IMR-90 (cell line): ENCODE measurements at places on chromosomes 12 and 14.

DNA sequence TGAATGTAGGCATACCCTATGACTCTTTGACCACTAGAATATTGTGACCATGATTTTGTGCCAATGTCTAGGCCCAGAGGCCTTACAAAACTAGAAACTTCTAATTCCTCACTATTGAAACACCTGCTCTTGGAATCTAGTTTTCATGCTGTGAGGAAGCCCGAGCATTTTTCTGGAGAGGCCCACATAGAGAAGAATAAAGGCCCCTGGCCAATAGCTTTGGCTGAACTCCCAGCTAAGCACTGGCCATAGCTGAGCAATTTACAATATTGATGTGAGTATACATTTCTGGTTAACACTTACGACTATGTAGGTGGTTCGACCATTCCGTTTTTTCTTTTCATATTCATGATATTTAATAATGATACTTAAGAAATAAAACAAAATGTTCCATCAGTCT lies 190.3 kb downstream of the KCNH5 start:
- no peak for DNase-seq

GRCh38 chr12:7460375-7461259 lies 16.7 kb upstream of the CD163L1 start:
- DNase-seq = peak; percentile 51

DNA sequence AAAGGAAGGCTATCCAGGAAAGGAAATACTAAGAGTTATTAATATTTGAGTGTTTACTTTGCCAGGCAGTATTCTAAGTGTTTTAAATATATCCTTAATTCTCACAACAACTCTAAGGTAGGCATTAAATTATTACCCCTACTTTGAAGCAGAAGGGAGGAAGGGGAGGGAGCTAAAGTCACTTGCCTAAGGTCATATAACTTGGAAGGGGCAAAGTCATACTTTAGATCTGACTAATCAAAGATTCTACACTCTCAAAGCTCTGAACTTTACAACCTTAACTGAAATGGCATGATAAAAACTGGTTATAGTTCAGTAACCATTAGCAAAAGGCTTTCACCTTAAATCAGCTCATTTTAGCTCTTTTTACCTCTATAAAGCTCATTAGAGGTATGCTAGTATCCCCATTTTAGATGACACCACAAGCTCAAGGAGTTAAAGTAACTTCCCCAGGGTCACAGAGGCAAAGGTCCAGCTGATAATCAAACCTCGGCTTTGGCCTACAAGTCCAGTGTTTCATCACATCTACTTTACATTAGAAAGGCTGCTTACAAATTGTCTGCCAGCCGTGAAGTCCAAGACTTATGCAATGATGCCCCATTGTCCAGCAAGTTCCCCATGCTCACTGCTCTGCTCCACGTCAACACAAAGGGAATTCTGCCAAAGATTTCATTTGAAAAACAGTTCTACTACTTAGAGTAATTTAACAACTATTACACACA lies 223.9 kb downstream of the MED13L start:
- peak; percentile 81 for DNase-seq

DNA sequence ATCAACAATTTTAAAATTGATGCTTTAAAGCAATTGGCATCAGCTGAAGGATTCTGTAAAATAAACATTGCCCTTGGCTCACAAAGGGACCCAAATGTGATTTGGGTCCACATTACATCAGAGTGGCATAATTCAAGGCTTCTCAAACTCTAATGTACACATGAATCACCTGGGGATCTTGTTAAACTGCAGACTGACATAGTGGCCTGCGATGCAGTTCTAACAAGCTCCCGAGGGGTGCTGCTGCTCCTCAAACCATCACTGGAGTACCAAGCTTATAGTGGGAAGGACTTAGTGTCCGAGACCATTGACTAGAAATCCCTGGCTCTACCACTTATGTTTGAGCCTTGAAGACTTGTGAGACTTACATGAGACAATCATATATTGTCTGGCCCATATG lies 31.8 kb upstream of the DNM1L start:
- no peak for DNase-seq

GRCh38 chr14:72810201-72810600 lies 83.7 kb downstream of the DPF3 start:
- DNase-seq = no peak

DNA sequence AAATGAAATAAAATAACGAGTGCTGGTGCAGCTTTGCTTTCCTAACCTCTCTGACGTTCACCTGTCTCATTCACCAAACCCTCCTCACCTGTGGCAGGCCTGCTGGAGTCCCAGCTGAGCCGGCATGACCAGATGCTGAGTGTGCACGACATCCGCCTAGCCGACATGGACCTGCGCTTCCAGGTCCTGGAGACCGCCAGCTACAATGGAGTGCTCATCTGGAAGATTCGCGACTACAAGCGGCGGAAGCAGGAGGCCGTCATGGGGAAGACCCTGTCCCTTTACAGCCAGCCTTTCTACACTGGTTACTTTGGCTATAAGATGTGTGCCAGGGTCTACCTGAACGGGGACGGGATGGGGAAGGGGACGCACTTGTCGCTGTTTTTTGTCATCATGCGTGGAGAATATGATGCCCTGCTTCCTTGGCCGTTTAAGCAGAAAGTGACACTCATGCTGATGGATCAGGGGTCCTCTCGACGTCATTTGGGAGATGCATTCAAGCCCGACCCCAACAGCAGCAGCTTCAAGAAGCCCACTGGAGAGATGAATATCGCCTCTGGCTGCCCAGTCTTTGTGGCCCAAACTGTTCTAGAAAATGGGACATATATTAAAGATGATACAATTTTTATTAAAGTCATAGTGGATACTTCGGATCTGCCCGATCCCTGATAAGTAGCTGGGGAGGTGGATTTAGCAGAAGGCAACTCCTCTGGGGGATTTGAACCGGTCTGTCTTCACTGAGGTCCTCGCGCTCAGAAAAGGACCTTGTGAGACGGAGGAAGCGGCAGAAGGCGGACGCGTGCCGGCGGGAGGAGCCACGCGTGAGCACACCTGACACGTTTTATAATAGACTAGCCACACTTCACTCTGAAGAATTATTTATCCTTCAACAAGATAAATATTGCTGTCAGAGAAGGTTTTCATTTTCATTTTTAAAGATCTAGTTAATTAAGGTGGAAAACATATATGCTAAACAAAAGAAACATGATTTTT lies 17.1 kb upstream of the AMN start:
- DNase-seq = no peak

DNA sequence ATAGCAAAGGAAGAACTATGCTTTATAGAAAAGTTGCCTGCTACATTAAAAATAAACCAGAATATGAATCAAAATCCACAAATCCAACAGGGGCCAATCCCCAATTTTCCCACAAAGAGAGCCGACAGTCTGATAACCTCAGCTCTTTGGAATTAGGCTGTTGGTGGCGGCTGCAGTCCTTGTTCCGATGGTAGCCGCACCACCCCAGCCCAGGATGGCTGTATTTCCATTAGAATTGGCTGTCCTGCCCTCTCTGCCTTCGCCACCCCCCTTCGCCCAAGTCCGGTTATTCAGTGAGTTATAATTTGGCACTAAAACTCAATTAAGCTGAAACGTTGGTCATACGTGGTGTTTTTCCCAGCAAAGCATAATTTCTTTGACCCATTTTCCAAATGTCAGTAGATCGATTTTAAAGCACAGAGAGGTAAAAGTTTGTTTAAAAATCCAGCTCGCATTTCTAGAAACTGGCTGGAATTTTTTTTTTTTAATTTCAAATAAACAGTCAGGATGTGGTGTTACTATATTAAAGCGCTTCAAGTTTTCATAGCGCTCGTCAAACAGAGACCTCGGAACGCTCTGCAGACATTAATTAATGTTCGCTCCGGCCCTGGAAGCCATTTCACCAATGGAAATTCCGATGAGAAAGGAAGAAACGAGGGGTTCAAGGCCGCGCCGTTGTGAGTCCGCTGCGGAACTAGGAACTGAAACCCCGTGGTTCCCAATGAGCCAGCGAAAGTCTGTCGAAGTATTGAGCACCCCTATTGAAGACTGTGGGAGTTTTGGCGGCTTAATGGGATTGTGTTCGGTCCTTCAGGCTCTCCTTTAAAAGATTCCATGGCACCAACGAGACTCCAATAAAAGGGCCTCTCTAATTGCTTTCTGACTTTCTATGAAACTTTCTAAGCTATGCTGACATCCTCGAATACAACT lies 104.8 kb upstream of the DIO3 start:
- no peak for DNase-seq

- DNase-seq = peak; percentile 72
Observed at GRCh38 chr14:52402812-52403526, 88.9 kb downstream of the PTGER2 start.

DNA sequence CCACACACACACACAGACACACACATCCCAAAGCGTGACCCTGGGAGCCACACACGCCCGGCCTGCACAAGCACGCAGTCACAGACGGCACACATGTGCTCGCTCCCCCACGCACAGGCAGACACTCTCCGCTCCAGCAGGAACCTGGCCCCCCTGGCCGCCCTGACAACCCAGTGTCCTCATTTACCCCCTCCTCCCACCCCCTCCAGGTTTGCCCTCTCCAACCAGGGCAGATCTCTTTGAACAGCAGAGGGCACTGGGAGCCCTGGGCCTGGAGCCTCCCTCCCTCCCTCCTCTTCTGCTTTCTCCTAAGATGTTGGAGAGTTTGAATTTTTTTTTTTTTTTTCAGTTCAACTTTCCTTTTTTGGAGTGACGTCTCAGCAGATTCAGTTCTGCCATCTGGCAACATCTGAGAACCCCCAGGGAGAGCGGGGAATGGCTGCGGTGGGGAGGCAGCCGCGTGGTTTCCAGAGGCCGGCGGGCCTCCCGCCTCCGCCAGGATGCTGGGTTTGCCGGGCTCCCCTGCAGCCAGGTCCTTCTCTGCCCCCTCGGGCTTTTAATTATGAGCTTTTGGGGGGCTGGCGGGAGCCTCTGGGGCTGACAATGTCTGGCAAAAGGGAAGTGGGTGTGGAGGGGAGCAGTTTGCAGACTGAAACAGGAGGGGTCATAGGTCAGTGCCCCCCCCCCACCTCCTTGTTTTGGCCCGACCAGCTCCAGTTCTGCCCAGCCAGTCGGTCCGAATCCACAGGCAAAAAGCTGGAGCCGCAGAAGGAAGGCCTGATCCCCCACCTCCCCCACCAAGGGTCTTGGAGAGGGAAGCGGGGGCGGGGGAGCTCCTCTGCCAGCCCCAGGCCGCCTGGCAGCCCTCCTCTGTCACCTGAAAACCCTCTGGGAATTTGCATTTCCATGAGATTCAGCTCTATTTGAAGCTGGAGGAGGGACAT lies 1.3 kb upstream of the NCOR2 start:
- peak; percentile 94 for DNase-seq
